A549 treated with AZD2906 at 1 μM for 4 hours (cell line): ENCODE measurements at places on chromosomes 11 and 22. TPM values are rescaled to one million over a fixed set of nuclear protein-coding genes. Genes with fewer than 3 reads are reported as not detected.

HEPHL1 gene
- not detected in 5 replicates for total RNA-seq

MMP3 gene
- total RNA-seq: 0.07 to 0.27 TPM (median 0.09 TPM) in 3 of 5 replicates, not detected in the others

OR2AT4 gene
- not detected in 5 replicates for total RNA-seq

SLC7A4 gene
- total RNA-seq: not detected in 5 replicates

DMC1 gene
- 3.4 to 6.3 TPM (median 4.7 TPM) in 5 replicates for total RNA-seq

OR4D5 gene
- not detected in 5 replicates for total RNA-seq

EHF gene
- total RNA-seq: 0.61 to 1.4 TPM (median 1.1 TPM) in 5 replicates

RIN1 gene
- total RNA-seq: 22.0 to 34.3 TPM (median 31.6 TPM) in 5 replicates

C11orf42 gene
- total RNA-seq: not detected in 5 replicates

MRGPRX4 gene
- not detected in 5 replicates for total RNA-seq

MOV10L1 gene
- total RNA-seq: not detected in 5 replicates

BTBD10 gene
- total RNA-seq: 36.3 to 54.0 TPM (median 40.6 TPM) in 5 replicates

OR52N4 gene
- not detected in 5 replicates for total RNA-seq

IGSF9B gene
- 1.3 to 3.3 TPM (median 2.4 TPM) in 5 replicates for total RNA-seq

PAMR1 gene
- total RNA-seq: 0.02 to 0.08 TPM in 2 of 5 replicates, not detected in the others

ABCC8 gene
- 10.1 to 15.6 TPM (median 11.7 TPM) in 5 replicates for total RNA-seq

TSPAN32 gene
- total RNA-seq: not detected in 5 replicates

APOL3 gene
- 0.05 to 0.22 TPM (median 0.15 TPM) in 3 of 5 replicates, not detected in the others for total RNA-seq

SHISA8 gene
- total RNA-seq: 0.18 to 0.30 TPM (median 0.23 TPM) in 4 of 5 replicates, not detected in the other

OR4C13 gene
- not detected in 5 replicates for total RNA-seq

CARD18 gene
- not detected in 5 replicates for total RNA-seq

TUB gene
- total RNA-seq: 4.6 to 6.7 TPM (median 6.0 TPM) in 5 replicates

LINC01488 gene
- 0.05 to 0.08 TPM in 2 of 5 replicates, not detected in the others for total RNA-seq

KCNJ5 gene
- 0.02 to 0.11 TPM (median 0.04 TPM) in 4 of 5 replicates, not detected in the other for total RNA-seq

ARVCF gene
- total RNA-seq: 2.0 to 3.1 TPM (median 2.6 TPM) in 5 replicates

SLC22A9 gene
- total RNA-seq: not detected in 5 replicates

SERPING1 gene
- 0.74 to 1.3 TPM (median 0.90 TPM) in 5 replicates for total RNA-seq
